Left colon (tissue), 2 donors: ENCODE measurements at places on chromosomes 7 and 10. TPM values are rescaled to one million over a fixed set of nuclear protein-coding genes. Genes with fewer than 3 reads are reported as not detected.

DNA sequence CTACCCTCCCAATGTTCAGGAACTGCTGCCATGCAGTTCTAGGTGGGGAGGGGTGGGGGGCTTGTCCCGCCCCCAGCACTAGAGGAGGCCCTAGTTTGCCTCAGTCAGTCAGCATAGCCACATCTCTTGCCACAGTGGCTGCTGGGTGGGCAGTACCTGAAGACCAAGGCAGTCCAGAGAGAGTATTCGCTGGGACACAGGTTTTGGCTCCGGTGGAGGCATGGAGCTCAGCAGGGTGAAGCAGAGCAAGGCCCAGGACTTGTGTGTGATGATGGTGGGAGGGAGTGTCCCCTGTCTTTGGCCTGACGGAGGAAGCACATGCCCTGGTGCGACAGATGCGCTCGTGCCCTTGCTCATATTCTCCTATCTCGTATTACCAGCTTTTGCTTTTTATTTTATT lies 24.7 kb upstream of the ZCCHC24 start:
- DNase-seq: no peak

LRRC18 gene
- not detected for total RNA-seq

DNA sequence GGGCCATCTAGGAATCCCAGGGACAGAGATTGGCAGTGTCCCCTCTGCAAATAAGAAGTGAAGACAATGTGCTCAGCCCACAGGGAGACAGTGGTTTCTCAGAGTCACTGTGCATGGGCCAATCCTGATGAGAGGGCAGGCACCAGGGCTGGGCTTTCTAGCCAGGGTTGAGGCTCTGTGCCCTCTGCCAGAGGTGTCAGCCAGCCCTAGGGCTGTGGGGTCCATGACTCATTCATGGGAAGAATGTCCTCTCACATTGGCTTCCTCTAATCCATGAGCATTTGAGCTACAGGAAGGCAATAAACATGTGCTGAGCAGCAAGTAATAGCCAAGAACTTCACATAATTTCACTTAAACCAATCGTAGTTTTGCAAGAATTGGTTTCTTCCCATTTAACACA lies 482.0 kb upstream of the MGMT start:
- DNase-seq: no peak

C1QL3 gene
- total RNA-seq: 0.11 TPM

DNA sequence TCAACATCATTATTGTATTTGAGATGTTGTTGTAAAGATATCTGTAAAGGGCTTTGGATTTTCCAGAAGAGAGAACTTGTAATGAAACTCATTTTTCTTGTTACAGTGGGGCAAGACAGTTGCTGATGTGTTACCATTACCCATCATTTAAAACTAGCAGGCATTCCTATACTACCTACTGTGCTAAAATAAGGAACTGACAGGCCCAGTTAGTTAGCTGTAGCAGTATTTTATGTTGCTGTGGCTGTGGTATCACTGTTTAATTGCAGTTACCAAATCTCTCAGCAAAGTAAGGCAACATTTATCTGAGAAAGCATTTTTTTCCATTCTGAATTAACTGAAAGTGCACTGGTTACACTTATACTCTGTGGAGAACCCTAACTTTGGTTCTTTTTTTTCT lies 9.9 kb downstream of the ST7 start:
- no peak for DNase-seq

ITIH5 gene
- total RNA-seq: 2.8 TPM
